NCI-H1048 (cell line): ENCODE measurements at places on chromosomes 6 and 20.

- no peak for DNase-seq
Measured at GRCh38 chr6:90036963-90037362, 142.7 kb downstream of the GJA10 start.

GRCh38 chr6:164700497-164700896 is 608.9 kb downstream of the C6orf118 start:
- no peak for DNase-seq

DNA sequence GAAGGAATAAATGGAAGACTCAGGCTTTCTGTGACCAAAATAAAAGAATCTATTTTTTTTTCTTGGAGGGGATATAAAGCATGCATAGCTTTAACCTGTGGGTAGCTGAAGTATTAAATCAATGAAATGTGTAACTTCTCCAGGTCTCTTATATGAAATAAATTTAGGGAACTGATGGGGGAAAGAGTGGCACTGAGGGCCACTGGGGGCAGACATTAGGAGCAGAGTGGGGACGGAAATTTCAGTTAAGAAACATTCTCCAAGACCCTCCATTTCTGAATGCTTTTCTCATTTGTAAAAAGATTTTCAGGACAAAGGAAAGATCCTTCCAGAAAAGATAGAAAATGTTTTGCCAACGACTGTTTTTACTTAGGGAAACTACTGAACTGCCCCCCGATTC is 131.0 kb downstream of the GPX5 start:
- no peak for DNase-seq

DNA sequence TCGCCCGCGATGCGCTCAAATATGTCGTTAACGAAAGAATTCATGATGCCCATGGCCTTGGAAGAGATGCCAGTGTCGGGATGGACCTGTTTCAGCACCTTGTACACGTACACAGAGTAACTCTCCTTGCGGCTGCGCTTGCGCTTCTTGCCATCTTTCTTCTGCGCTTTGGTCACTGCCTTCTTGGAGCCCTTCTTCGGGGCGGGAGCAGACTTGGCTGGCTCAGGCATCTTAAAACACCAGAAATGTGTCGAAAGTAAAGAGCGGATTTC is 36.4 kb downstream of the HFE start:
- peak; percentile 70 for DNase-seq

DNA sequence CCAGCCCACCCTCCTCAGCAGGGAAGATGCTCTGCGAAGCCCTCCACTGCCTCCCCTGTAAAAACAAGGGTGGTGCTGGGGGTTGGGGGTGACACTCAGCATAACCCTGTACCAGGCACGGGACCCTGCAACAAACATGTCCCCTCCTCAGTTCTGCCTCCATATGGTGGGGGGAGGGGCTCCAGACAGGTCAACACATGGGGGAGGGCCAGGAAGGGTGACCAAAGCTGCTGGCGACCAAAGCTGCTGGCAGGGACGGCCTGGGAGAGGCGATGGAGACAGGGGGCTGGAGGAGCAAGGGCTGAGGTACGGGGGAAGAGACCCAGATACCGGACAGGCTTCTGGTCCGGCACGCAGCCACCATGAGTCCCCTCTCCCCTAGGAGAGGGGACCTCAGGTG is 123.2 kb downstream of the TAF4 start:
- no peak for DNase-seq

GRCh38 chr20:64234291-64234791 is 21.2 kb upstream of the PCMTD2 start:
- no peak for DNase-seq

- no peak for DNase-seq
Measured at GRCh38 chr6:20919677-20920385, 385.6 kb downstream of the CDKAL1 start.

DNA sequence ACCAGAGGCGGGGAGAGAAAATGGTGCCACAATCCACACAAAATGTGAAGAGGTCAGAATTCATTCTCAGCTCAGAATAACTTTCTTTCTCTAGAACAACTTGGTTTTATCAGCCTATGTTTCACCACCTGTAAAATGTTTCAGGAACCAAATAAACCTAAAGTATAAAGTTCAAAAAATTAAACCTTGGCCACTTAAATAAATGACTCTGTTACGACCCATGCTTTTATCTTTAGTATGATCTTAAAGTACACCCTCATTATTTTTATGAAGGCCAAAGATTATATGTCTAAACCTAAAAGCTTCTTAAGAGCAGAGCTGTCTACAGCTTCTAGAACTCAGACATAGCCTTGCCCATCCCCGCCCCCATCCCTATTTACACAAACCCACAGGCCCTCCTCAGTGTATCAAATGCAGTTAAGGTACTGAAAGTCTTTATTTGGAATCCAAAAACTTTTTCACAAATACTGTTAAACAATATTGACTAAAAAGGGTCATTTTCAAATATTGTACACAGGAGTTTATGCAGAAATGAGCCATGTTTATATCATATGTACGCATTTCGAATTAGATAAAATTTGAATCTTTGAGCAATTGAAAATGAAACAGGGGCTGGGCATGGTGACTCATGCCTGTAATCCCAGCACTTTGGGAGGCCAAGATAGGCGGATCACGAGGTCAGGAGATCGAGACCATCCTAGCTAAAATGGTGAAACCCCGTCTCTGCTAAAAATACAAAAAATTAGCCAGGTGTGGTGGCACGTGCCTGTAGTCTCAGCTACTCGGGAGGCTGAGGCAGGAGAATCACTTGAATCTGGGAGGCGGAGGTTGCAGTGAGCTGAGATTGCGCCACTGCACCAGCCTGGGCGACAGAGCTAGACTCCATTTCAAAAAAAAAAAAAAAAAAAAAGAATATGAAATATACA is 5.7 kb upstream of the NHSL1 start:
- no peak for DNase-seq

DNA sequence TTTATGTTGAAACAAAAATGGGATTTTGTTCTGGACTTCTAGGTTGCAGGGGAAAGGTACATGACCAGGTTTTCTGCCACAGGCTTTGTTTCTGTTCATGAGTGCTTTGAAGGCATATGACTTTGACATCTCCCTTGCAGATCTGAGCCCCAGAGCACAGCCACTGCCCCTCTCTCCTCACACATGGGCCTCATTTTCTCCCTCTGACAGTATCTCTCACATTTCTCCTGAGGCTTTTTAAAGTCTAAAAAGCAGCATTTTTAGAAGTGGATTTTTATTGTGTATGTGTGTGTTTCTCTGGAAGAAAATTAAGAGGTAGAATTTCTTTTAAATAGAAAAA is 49.9 kb upstream of the LTV1 start:
- DNase-seq: no peak

GRCh38 chr6:3422435-3423070 is 34.3 kb downstream of the SLC22A23 start:
- no peak for DNase-seq

- no peak for DNase-seq
Measured at GRCh38 chr20:34310481-34311117, 7.4 kb upstream of the AHCY start.

GRCh38 chr6:130852844-130853554 is 25.8 kb downstream of the SMLR1 start:
- no peak for DNase-seq

GRCh38 chr6:7546020-7546369 is 4.5 kb downstream of the DSP start:
- DNase-seq: no peak

- DNase-seq: no peak
Measured at GRCh38 chr6:70819646-70820045, 137.2 kb downstream of the B3GAT2 start.

- no peak for DNase-seq
Measured at GRCh38 chr20:59405226-59406200, 105.1 kb downstream of the EDN3 start.

DNA sequence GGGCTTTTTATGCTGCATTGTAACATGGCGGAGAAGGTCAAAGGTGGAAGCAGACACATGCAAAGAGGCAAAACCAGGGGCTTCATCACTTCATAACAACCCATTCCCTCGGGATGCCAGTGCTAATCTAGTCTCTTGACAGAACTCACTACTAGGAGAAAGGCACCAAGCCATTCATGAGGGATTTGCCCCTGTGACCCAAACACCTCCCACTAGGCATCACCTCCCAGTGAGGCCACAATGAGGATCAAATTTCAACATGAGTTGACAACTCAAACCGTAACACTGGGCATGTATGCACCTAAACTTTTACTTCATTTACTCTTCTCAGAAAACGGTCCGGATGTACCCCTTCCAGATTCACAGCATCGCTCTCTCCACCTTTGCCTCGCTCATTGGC is 61.9 kb downstream of the CDS2 start:
- no peak for DNase-seq

GRCh38 chr20:33394718-33395117 is 6.6 kb downstream of the CDK5RAP1 start:
- DNase-seq: no peak

DNA sequence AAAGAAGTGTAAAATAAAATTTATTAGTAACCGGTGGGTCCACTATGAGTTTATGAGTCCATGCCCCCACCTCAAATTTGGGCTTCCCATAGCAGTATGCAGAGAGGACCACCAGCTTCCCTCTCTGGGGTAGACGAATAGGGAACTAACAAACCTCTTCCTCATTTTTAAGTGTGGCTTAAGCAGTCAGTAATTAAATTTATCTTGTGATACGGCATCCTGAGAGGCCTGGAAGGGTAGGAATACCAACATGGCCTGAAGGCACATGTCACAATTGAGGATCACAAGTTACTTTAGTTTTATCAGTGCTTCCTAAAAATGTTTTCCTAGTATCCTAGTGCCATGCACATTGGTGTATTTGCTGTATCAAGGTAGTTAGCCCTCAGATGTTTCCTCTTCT is 239.9 kb downstream of the HIVEP2 start:
- DNase-seq: no peak

DNA sequence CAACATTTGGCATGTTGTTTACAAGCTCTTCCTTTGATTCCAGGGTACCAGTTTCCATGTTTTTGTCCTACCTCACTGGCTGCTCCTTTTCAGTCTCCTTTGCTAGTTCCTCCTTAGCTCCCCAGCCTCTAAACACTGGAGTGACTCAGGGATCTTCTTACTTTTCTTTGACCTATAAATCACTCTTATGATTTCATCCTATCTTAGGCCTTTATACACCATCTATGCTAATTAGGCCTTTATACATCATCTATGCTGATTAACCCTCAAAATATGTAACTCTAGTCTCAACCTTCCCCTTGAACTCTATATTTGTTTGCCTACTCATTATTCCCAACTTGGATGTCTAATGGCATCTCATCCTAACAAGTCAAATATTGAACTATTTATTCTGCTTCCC is 9.5 kb downstream of the TMEM30A start:
- DNase-seq: no peak

GRCh38 chr20:17202030-17202429 is 24.8 kb upstream of the PCSK2 start:
- DNase-seq: no peak

- DNase-seq: no peak
Measured at GRCh38 chr6:107691062-107691751, 132.9 kb downstream of the SCML4 start.

DNA sequence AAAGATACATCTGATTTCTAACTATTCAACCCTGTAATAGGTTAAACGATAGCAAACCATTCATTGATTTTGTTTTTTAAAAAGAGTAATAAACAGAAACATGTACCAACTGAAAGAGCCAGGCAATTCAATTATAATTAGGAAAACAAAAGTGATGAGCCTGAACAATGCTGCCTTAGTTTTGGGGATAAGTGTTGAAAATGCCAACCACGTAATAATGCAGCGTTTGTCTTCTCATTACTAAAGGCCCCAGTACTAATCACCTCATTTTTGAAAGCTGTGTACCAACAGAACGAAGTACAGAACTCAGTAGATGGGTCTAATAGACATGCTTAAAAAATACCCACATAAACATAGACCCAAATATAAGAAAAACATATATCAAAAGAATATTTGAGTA is 663.6 kb upstream of the CHD6 start:
- DNase-seq: no peak

GRCh38 chr6:1993042-1993441 is 252.4 kb downstream of the GMDS start:
- DNase-seq: no peak

GRCh38 chr20:4371623-4372251 is 350.0 kb upstream of the PRND start:
- no peak for DNase-seq

GRCh38 chr6:79512014-79512413 is 25.2 kb downstream of the LCA5 start:
- DNase-seq: no peak
